ENCODE measurements at places on chromosomes 5 and 9.

GRCh38 chr5:91281401-91281800 lies 101.7 kb downstream of the ARRDC3 start:
- peak; percentile 84 for DNase-seq

DNA sequence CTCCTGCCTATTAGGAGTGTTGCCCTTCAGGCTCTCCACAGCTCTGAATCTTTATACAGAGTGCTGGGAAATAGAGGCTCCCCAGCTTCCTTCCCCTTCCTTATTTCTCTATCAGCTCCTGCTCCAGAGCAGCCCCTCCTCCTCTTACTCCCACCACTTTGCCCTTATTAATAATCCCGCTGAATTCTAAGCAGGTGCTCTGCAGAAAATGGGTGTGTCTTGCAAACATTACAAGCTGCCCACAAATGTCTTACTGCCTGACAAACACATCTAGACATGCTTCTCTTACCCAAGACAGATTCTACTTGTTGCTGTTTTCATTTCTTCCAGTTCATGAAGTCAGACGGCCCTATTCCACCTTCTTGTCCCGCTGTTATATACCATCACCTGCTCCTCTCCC lies 6.4 kb downstream of the PHF24 start:
- DNase-seq: no peak

DNA sequence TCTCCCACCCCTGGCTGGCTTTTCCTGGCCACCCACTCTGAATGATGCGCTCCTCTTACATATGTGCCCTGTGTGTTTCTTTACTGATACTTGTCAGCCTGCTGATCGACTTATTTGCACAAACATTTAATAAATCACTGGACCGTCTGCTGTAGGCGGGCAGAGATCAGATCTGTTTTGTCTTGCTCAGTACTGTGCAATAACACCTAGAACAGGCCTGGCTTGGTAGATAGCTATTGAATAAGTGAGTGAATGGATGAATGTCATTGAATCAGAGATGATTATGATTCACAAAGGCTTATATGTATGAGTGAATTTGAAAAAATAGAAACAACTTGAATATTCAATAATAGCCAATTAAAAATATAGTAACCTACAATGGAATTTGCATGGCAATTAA lies 165.1 kb downstream of the RGS3 start:
- no peak for DNase-seq

DNA sequence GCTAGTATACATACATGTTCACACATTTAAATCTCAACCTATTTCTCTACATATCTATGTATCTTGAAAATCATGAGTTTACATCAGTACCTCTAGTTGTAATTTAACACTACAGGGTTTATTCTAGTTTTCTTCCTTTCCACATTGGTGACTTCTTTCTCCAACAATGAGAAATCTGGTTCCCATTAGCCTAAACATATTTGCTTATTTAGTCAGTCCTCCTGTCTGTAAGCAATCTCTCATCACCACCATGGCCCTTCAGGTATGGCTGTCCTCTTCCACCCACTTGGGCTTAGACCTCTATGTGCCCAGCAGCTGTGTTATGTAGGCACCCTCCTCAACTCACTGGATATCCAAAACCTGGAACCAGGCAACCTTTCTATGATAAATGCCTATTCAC lies 8.0 kb upstream of the SPATA31D1 start:
- no peak for DNase-seq

DNA sequence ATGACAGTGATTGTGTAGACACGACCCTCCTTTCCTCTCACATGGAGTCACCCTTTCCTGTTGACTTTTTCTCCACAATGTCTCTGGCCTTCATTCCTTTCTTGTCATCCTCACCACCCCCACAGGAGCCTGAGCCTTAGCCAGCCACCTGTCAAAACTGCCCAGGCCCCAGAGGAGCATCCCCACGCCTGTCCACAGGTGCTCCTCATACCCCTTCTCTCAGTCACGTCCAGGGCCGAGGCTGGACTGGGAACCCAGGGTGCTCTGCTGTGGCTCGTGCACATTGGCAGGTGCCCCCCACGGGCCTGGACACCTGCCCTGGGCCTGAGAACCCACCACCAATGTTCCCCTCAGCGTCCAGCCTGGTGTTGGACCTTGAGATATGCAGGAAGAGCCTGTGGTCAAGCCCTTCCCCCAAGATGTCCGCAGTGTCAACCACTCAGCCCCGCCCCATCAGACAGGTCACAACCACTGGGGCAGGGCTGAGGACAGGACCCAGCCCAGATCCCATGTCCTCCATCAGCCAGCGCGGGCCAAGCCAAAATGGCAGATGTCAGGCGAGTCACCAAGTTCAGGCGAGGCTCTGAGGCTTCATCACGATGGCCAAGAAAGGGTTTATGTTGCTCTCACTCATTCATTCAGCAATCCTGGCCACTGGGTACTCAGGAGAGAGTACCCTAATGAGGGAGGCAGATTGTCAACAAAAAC lies 65.8 kb upstream of the STXBP1 start:
- DNase-seq: no peak

GRCh38 chr5:65856520-65856919 lies 69.9 kb upstream of the ERBIN start:
- no peak for DNase-seq

DNA sequence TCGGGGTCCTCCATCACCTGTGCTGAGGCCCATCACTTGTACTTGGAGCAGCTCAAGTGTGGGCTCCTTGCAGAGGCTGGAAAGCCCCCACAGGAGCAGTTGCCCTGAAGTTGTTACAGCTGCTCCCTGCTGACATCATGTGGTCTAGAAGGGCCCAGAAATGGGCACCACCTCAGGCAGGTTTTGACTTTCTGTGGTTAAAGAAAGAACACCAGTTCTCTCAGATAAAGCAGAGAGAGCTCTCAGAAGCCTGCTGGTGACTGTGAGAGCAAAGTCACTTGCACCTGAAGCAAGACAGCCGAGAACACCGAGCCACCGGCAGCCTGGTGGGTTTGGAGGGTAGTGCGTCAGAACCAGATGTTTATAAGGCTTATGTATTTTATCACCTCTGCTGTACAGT lies 70.4 kb downstream of the MVB12B start:
- no peak for DNase-seq

GRCh38 chr5:105168806-105169205 lies 1606.2 kb upstream of the NUDT12 start:
- no peak for DNase-seq

DNA sequence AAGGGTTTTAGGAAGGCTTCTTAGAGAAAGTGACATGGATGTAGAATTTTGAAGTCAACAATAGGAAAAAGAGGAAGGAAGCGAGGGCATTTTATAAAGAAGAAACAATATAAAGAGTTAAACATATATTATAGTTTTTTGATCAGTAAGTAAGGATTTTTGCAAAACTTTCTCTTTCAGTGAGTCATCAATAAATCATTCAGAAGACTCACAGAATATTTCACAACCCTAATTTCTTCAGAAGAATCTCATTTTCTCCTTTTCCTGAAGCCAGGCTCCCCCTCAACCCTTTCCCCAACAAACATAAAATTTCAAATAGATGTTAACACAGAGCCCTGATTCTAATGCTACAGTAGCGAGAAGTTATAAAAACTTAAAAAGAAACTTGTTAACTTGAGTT lies 4.3 kb upstream of the COX7C start:
- no peak for DNase-seq
